Thoracic aorta (tissue), 2 donors: ENCODE measurements at places on chromosomes 5 and 9. TPM values are rescaled to one million over a fixed set of nuclear protein-coding genes. Genes with fewer than 3 reads are reported as not detected.

DNA sequence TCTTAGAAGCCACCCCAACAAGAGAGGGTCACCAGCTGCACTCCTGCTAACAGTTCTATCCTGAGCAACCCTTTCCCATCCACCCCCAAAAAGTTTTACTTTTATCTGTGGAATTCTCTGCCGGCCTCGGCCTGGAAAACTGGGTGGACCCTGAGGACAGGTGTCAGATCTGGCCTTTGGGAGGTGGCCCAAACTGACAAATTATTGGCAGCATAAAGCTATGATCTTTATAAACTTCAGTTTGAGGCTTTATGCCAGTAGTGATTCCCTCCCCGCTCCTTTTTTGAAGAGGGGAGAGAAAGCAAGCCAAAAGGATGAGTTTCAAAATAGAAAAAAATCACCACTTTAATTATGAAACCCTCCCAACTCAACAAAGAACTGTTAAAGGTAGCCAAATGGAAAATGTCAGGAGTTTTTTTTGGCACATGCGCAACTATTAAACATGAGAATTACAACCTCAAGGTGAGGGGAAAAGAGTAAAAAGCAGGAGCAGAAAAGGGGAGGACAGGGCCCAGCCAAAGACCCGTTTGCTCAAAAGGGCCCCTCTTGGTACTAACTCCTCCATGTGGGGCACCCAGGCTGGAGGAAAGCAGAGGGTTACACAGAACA lies 49.4 kb downstream of the FBXW11 start:
- no peak for DNase-seq

Gene MYOZ3
- 0.81 TPM for total RNA-seq

DNA sequence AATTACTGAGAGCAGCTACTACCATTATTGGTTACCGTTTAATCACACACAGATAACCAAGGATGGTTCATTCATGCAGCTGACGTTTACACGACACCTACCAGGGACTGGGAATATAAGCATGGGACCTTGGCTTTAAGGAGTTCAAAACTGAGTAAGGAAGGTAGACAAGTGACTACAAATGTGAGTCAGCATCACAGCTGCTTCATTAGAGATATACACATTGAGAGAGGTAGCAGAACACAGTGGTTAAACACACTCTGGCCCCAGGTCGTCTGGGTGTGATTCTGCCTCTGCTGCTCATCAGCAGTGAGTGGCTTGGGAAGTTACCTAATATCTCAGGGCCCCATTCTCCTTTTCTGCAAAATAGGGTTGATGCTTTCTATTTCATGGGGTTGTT lies 268.6 kb downstream of the NR3C1 start:
- DNase-seq, result no peak

GRCh38 chr5:108983461-108984092 lies 235.9 kb downstream of the FER start:
- no peak for DNase-seq

Gene C9orf153
- 0.92 TPM for total RNA-seq

Gene NRARP
- total RNA-seq, result 16.9 TPM

- no peak for DNase-seq
Measured at GRCh38 chr5:6264394-6264793, 114.0 kb downstream of the MED10 start.

Gene FOXD4L4
- total RNA-seq, result not detected

DNA sequence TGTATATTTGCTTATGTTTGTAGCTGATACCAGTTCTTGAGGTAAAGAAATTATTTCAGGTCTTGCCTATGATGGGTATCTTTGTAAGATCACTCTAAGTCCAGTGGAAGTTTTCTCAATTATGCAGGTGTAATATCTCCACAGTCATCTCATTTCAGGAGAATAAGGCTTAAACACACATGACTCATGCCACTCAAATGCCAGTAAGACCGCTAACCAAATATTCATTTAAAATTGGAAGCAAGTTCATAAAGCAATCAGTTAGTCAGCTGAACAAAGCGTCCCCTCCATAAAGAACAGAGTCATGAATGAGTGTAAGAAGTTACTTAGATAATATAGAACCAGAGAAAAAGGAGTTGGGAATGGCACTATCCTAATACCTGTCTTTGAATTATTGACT lies 248.7 kb downstream of the LURAP1L start:
- DNase-seq, result no peak

Gene PCDHGC3
- 61.3 TPM for total RNA-seq

DNA sequence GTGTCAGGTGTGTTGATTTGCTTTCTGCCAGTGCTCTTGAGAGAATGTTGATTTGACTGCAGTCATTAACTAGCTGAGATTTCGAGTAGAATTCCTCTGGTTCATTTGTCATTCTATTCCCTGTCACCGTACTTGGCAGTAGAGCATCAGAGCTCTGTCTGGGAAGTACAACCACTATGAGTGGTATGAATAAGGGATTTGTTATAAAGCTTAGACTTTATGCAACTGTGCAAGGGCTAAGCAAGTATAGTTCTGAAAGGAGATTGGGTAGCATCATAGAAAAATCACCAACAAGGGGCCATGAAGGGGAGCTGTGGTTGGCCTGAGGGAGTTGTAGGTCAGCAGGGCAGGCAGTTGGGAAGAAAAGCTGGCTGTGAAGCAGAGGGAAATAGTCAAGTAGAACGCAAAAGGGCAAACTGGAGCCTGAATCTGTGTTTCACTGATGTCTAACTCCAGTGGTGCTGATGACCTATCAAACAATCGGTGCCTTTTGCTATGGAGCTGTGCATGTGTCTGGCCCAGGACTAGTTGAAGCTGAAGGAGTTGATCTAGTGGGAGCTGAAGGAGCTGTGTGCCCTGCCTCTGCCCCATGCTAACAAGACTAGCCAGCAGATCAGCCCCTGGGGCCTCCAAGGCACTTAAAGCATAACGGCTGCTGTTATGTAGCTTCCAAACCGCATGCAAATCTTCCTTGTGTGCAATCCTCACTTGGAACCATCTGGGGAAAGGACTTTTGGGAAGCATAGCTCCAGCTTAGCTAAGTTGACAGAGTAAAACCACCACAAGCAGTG lies 110.0 kb downstream of the SLC28A3 start:
- DNase-seq, result no peak

Gene SLC36A3
- not detected for total RNA-seq
